SK-N-SH treated with all-trans-retinoic acid at 6 μM for 48 hours (cell line): ENCODE measurements at places on chromosomes 13 and 19.
A peak's percentile ranks its signal among the peaks of the same experiment; 100 is the strongest.

GRCh38 chr13:63636316-63636993, 2220.8 kb upstream of the PCDH20 start:
- ATAC-seq = peak; percentile 69

- ATAC-seq = no peak
Measured at GRCh38 chr13:72139192-72139591, 272.2 kb upstream of the DACH1 start.

- peak; percentile 94 for ATAC-seq
Measured at GRCh38 chr13:42981317-42981716, 10.7 kb downstream of the EPSTI1 start.

DNA sequence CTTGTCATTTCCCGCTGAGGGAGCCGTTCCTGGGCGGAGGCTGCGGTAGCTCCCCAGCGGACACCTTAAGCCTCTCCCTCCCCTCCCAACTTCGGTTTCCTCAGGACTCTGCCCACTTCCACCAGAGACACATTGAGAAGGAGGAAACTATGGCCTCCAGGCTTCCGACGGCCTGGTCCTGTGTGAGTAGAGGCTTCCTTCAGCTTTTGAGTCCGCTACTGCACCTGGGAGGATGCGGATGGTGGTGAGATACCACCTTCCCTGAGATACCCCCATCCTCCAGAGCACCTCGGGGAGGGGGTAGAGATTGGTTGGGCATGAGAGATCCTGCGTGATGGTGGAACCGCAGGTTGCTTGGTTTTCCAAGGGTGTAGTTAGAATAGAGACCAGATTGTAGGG, 955 bp downstream of the ZNF274 start:
- ATAC-seq = no peak

GRCh38 chr13:102678339-102679107, 16.3 kb downstream of the METTL21C start:
- ATAC-seq = no peak

DNA sequence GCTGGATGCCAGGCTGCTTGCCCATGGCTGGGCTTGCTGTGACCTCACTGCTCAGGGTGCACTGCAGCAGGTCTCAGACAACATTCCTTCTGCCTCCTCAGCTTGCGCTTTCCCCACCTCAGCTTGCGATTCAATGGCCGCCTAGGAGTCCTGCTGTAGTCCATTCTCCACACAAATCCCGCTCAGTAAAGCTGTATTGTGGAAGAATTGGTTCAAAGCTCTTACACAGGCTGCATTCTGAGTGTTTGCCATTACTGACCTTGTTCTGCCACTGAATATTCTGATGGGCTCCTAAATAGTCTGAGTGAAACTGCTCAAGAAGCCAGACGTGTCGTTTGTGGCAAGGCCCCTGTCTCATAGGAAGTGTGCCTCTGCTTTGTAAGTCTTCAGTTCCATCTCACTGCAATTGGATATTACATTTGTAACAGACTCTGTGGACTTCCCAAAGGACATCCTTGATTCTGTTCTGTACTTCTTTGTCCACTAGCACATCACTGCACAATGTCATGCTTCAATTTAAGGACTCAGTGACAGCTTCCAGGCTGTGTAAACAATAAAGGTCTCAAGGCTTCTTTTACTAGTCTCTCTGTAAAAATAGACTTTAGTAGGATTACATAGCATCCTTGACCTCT, 49.8 kb downstream of the KATNAL1 start:
- peak; percentile 81 for ATAC-seq

- no peak for ATAC-seq
Measured at GRCh38 chr13:110910013-110910890, 4.6 kb downstream of the ANKRD10 start.
